ENCODE measurements at places on chromosomes 3 and 15. TPM values are rescaled to one million over a fixed set of nuclear protein-coding genes. Genes with fewer than 3 reads are reported as not detected.

GRCh38 chr15:64229129-64229724, 66.4 kb upstream of the PPIB start:
- no peak for DNase-seq

DNA sequence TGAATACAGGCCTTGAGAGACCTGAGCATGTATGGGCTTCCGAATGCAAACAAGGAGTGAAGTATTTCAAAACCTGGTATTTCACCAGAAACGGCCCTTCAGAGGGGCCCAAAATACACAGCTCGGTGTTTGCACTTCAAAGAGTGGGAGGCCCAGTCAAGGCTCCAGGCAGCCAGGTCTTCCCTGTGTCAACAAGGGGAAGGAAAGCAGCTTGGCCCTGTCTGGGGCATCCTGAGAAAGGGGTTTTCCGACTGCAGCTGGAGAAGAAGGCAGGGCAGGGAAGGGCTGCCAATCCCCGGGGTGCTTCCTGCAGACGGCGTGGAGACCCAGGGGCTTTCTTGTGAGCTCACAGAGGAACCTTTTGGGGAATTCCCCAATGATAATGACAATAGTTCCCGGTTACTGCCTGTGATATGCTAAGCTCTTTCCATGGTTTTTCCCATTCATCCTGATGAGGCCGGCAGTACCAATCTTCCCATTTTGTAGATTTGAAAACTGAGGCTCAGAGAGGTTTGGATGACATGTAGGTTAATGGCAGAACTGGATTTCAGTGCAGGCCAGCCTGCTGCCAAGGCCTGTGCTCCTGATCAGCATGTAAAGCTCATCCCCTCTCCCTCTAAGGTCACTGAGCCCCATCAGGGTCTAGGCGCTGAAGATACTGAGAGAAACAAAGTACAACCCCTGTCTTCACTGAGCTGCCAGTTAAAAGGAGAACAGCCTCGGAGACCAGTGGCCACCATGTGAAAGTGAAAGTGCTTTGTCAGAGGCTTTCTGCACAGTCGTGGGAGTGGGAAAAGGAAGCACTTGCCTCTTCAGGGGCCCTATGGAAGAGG, 43.0 kb upstream of the TLE3 start:
- no peak for DNase-seq

- DNase-seq: peak; percentile 79
Observed at GRCh38 chr15:40307421-40308211, at the start of gene PLCB2. TSS of gene PLCB2 (minus strand) at chr15:40307935. CDS start at chr15:40307672, 263 bp downstream.

DNA sequence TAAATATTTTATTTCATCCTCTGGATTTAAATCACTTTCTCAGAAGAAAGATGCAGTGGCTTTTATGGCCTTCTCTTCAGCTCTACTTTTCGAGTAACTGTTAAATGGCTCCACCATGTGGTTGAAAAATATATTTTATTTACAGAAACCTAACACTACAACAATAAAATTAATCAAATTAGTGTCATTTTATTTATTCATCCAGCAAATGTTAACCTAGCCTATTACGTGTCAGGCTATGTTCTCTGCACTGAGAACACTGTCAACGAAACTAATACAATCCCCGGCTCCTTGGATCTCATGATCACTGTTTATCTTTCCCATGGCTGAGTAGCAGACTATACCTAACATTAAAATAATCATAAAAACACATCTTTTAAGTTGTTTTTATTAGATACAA, 148.0 kb upstream of the OSTN start:
- DNase-seq: no peak

- DNase-seq: no peak
Observed at GRCh38 chr3:105448338-105448982, 81.8 kb downstream of the ALCAM start.

DNA sequence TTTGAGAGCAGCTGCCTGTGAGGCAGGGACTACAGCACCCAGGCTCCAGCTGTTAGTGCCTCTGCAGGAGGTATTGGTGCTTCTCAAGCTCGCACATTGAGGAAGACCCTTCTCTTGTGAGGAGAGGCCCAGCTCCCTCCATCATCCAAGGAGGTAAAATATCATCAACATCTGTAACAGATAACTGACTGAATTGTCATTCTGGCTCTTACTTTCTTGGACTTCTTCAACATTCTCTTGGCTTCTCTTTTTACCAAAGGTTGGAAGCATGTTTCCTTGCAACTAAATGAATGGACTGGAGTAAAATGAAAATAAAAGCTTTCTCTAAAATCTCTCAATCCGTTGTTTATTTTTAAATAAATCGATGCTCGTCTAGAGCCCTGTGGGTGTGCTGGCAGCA, 53.1 kb upstream of the PXYLP1 start:
- DNase-seq: no peak

- DNase-seq: no peak
Observed at GRCh38 chr3:100407977-100408532, 6.7 kb downstream of the LNP1 start.

DNA sequence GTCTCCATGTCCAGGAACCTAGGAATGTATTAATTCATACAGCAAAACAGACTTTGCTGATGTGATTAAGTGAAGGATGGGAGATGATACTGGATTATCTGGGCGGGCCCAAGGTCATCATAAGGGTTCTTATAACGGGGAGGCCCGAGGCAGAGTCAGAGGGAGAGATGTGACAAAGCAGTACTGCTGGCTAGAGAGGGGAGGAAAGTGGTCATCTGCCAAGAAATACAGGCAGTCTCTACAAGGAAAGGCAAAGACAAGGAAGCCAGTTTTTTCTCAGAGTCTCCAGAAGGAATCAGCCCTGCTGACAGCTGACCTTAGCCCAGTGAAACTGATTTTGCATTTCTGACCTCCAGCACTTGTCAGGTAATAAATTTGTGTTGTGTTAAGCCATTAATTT, 66.2 kb upstream of the CORO2B start:
- no peak for DNase-seq

DNA sequence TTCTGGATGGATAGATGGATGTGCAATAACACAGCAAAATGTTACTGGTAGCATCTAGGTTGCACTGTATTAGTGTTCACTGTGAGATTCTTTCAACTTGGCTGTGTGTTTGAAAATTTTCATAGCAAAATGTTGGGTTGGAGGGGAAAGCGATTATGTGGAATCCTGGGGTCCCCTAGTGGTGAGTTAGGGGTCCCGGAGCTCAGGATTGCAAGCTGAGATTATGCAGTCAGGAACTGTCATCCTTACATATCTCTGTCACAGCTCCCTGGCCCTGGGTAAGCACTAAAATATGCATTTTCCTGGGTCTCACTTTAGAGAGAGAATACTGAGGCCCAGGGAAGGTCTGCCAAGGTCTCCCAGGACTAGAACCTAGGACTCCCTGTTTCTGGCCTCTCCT, 77.2 kb downstream of the CEMIP start:
- no peak for DNase-seq

DNA sequence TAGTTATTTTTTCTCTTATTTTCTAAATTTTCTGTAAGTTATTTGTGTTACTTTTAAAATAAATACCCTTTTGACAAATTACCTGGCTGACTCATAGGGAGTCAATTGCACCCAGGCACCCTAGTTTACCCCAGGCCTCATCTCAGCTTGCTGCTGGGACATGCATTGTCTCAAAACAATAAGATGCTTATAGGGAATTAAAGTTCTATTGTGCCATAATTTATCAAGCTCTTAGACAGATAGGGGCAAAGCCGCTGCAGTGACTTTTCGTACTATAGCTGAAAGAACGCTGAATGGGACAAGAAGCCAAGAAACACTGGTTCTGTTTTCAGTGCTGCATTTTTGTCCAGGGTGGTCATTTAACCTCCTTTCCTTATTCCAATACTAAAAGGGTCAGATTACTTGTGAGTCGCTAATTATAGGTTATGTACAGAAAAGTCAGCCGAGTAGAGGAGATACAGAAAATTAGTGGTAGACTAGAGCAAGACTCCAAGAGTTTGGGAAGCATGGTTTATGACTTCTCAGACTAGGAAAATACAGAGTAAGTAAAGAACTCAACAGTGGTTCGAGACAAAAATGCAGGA, 50.3 kb downstream of the EXD1 start:
- DNase-seq: no peak

DNA sequence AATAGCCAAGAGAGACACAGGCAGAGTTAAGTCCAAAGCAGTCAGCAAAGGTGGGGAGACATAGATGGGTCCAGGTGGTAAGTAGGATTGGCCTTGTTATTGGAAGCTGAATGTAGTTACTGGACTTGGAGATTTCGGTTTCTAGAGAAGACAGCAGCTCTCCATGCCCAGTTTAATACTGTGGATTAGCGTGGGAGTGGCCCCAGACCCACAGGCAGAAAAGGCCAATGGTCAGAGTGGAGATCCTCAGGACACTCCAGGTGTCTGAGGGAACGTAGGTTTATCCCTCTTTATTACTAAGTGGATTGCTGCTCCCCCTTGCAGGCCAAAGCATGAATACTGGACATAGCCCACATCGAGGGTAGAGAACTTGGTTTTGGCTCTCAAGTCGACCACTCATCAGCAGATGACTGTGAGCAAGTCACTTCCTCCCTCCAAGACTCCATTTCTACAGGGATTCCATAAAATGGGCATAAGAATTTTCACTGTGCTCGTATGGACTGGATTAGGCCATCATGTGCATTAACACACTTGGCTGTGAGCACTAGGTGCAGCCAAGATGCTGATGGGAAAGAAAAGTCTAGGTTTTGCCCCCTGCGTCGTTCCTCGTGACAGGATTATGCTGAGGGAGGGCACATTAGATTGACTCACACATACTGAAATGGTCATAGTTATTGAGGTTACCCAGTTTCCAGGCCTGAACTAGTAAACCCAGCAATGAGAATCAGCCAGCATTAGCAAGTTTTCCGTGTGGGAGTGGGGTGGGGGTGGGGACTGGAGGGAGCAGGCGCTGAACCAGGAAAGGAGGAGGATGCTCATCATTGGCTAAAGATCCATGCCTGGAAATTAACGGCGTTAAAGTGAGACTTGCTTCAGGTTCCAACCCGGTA, 225.2 kb upstream of the TPRG1 start:
- no peak for DNase-seq

DNA sequence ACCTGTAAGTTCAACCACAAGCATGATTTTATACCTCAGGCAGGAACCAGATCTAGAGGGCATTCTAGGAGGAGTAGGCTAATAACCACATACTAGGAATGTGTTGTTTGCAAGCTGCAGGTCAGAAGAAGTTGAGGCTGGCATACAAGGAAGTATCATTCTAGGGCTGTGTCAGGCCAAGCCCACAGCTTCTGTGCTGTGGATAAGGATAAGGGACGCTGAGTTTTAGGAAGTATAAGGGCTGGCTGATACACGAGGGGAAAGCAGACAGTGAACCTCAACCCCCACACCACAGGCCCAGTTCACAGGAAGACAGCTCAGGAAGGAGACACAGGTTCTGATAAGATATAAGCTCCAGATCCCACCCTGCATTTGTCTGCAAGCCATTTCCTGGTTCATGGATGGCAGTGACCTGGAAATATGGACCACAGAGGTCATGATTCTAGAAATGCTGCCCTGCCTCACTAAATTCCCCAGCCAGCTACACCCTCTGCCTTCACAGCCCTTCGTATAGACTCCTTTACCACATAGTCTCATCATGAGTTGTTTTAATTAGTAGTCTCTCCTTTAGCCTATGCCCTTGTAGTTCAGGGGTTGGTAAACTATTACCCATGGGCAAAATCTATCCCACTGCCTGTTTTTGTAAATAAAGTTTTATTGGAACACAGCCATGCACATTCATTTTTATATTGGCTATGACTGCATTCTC, 260.7 kb downstream of the OPA1 start:
- no peak for DNase-seq

- no peak for DNase-seq
Observed at GRCh38 chr3:157819270-157820156, 286.7 kb downstream of the SHOX2 start.

- no peak for DNase-seq
Observed at GRCh38 chr15:22851513-22851912, 13.0 kb downstream of the NIPA2 start.

- no peak for DNase-seq
Observed at GRCh38 chr3:105869861-105870755, 1.3 kb upstream of the CBLB start.

DNA sequence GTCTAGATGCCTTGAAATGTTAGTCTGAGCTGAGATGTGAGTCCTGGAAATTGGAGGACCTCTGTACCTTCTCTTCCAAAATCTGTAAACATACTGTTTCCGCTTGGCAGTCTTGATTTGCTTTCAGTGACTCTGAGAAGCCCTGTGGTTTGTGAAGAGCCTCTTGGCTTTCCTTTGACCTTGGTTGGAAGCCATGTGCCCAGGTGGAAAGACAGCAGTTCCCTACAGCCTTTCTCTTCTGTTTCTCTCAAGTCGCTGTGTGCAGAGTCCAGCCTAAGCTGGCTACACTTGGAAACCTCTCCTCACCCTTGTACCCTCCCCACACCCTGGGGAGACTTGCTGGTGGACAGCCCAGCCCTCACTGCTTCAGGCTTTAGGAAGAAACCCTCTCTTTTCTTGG, 129.8 kb upstream of the CTDSPL start:
- DNase-seq: no peak

DNA sequence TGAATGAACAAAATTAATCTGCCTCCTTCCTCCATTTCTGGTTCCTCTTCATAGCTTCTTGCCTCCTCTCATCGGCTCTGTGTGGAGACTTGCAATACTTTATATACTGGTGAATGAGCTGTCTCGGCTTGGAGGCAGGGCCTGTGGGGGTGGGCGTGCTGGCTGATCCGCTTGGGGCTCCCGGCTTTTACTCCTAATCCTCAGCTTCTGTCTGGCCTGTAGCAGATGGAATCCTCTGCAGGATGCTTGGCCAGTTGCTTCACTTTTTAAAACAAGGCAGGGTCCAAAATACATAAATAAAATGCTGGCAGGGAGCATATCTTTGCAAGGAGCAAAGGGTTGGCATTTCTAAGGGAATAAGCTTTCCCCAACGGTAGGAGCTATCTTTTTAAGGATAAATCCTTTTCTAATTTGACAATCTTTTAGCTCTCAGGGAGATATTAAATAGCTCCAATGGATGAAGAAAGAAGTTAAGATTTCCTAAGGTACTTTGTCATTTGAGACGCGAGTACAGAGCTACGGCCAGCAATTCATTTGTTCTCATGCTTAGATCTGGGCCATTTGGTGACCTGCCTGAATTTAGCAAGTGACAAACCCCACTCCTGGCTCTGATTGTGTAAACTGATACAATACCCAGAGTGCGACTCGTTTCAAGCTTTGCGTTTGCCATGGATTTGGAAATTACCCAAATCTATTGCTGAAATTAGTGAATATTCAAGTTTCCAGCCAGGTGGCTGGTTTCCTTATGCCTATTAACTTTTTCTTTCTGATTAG, 18.9 kb downstream of the SV2B start:
- no peak for DNase-seq

- no peak for DNase-seq
Observed at GRCh38 chr15:86355801-86356200, 276.1 kb downstream of the AGBL1 start.

- DNase-seq: no peak
Observed at GRCh38 chr15:39344662-39345141, 236.2 kb upstream of the THBS1 start.

GATA2 gene
- not detected for total RNA-seq

CFAP20DC gene
- 1.8 TPM for total RNA-seq

AMT gene
- total RNA-seq: 10.0 TPM

ARHGAP11A gene
- 108 TPM for total RNA-seq

DPPA2 gene
- total RNA-seq: not detected

NPHP3 gene
- total RNA-seq: 31.5 TPM

SLC24A5 gene
- not detected for total RNA-seq

RYK gene
- total RNA-seq: 23.3 TPM

KNG1 gene
- total RNA-seq: not detected

KIF15 gene
- 39.8 TPM for total RNA-seq

CA12 gene
- not detected for total RNA-seq
